ENCODE measurements at places on chromosomes 5 and 9.

- DNase-seq = no peak
Measured at GRCh38 chr5:59624898-59625297, 268.6 kb downstream of the PDE4D start.

DNA sequence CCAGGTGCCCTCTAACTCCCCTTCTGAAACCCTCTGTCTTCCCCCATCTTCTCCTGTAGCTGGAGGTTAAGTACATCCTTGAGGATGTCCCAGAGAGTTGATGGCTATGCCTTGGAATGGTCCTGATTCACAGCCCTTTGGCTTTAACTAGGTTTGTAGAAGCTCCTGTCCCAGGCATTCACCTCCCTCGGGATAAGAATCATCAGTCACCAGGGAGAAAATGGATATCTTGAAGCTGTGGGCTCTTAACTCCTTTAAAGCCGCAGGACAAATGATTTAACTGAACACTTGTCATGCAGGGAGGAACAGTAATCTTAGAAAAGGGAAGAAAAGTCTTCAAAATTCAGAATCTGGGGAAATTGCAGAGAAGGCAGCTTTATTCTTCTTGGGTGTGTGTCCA lies 139.9 kb downstream of the PSAT1 start:
- no peak for DNase-seq

- no peak for DNase-seq
Measured at GRCh38 chr9:96203867-96204501, 98.0 kb downstream of the HSD17B3 start.

- no peak for DNase-seq
Measured at GRCh38 chr9:132697230-132697629, 27.0 kb downstream of the GTF3C4 start.

DNA sequence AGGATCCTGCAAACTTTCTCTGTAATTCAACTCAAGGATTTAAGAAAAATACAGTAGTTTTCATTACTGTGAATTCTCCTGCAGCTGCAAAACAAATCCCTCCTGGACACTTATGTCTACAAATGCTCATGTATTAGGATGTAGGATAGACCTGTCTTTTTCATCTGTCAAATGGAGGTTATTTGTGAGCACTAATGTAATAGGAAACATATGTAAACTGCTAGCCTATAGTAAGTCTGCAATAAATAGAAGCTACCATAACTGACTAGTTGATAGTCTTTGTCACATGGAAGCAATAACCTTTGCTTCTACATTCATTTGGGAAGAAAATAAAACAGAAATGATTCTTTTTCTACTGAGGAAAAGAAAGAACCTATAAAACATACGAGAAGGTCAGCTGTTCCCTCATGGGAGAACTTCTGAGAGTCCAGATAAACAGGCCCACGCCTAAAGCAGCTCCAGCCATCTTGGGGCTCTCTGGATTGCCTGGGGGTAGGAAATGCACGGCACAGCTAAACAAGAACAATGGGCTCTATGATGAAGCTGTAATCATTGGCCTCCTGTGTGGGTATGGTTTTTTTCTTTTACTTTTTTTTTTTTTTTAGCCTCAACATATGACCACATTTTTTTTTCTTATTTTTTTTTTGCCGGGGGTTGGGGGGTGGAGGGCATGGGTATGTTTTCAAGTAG lies 6.2 kb downstream of the KCNV2 start:
- no peak for DNase-seq

DNA sequence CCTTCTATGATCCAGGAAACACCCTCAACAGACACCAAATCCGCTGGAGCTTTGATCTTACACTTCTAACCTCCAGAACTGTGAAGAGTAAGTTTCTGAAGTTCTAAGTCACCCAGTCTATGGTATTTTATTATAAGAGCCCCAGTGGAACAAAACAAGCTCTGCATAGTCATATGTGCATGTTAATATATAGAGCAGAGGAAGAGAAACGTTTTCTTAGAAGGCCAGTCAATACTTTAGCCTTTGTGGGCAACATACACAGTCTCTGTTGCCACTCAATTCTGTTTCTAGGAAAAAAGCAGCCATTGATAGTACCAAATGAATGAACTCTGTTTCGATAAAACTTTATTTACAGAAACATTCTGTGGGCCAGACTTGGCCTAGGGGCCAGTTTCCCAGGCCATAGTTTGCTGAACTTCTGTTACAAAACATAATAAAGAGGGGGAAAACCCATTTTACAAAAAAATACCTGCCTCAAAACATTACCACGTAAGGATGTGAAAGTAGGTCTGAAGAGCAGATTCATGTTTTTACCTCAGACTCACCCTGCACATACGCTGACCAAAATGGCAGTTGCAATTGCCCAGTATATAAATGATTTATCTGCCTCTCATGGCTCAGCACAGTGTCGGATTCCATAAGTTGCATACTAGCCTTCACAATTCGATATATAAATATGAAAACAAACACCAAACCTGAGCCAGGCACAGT lies 350.5 kb downstream of the SLIT3 start:
- DNase-seq = no peak

DNA sequence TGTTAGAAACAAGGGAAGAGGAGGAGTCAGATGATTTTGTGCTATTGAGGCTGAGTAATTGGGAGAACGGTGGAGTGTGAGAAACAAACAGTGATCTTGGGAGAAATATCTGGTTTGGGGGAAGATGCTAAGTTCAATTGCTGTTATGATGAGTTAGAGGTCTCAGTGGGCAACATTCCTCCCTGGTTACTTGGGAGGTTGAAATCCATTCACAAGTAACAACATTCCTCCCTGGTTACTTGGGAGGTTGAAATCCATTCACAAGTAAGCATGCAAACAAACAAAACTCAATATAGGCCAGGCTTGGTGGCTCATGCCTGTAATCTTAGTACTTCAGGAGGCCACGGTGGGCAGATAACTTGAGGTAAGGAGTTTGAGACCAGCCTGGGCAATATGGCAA lies 38.7 kb downstream of the AGXT2 start:
- DNase-seq = no peak

- peak; percentile 27 for DNase-seq
Measured at GRCh38 chr5:157459715-157460599, at the start of gene NIPAL4. Gene NIPAL4 (plus strand): TSS chr5:157460213. CDS start chr5:157460321, 108 bp downstream.

- peak; percentile 58 for DNase-seq
Measured at GRCh38 chr9:134167530-134167931, 3.2 kb upstream of the RNU6ATAC start.

GRCh38 chr9:136826703-136827582 lies 15.3 kb upstream of the AJM1 start:
- DNase-seq = no peak

DNA sequence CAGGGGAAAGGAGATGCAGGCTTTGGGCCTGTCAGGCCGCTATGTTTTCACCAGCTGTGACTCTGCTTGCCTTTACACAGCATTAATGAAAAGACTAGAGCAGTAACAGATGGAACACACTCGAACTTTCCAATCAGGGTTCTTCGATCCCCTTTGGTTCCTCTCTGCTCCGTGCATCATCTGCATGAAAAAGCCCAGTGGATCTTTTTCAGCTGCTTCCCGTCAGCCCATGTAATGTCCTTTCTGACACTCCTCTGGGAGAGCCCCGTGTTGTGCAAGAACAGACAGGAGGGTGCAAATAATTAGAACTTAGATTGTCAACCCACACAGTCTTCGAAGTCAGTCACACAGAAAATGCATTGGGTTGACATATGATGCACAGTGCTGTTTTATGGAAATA lies 448.9 kb upstream of the ZNF462 start:
- DNase-seq = no peak

- DNase-seq = peak; percentile 15
Measured at GRCh38 chr5:93746406-93747056, 5.1 kb upstream of the POU5F2 start.

DNA sequence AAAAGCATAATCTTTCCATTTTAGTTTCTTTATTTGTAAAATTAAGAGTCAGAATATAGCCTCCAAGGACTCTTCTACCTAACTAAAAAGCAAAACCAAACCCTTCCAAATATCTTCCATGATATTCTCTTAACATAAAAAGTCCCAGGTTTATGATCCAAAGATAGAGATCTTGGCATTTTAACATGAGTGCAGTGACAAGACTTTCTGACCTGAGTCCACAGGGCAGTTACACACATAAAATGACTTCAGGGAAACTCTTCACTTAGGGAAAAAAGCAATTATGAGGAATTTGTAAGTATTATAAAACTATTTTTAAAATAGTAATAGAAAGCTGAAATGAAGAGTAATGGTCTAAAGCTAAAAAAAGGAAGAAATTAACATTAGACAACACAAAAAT lies 772.6 kb upstream of the DMAC1 start:
- DNase-seq = no peak

GRCh38 chr5:99445805-99446204 lies 517.0 kb upstream of the CHD1 start:
- no peak for DNase-seq

GRCh38 chr5:170408226-170408625 lies 19.1 kb upstream of the KCNMB1 start:
- no peak for DNase-seq

GRCh38 chr9:37220971-37221370 lies 100.6 kb downstream of the ZCCHC7 start:
- peak; percentile 31 for DNase-seq

DNA sequence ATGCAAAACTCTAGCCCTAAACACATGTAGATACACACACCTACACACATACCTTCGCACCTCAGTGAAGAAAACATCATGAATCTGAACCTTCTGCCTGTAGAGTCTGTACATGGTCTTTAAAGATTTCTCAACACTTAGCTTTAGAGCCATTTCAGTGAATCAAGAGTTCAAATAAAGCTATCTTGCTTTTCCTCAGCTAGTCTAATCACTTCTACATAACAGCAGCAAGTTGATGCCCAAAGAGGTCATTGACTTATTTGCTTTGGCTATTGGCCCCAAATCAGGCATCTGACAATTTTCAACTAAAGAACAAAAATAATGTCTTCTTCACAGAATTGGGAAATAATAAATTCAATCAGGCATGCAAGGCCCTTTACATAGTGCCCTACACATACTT lies 127.9 kb upstream of the SGCD start:
- DNase-seq = no peak

- no peak for DNase-seq
Measured at GRCh38 chr5:79357398-79357797, 121.5 kb downstream of the JMY start.

- no peak for DNase-seq
Measured at GRCh38 chr5:154501566-154501965, 23.5 kb upstream of the HAND1 start.

DNA sequence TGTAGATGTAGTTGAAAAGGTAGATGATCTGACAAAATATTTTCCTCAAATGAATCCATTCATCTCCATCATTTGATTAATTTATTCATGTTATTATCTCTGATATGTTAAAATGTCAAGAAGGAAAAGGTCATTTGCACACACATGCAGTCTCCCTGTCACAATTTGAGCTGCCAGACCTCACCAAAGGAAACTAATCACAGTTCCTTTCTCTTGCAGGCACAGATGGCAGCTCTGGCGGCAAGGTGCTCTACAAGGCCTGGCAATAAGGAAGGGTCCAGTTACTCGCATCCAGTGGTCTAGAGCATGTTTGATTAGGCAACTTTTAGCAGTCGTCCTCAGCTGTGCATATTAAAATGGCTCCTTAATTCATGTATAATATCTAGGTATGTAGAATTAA lies 120.1 kb downstream of the FEM1C start:
- DNase-seq = no peak

DNA sequence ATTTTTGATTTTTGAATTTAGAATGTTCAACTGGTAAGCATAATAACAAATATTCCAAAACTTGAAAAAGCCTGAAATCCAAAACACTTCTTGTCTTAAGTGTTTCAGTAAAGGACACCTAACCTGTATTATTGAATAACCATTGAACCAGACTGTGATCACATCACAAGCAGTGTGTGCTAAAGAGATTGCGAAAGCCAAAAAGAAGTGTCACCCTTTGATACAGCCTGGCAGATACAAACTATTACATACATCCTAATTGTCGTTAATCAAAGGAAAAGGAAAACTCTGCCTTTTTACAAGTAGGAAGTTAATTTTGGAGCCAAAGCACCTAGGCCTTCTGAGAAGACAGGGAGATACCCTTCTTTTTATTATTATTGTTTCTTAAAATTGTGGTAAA lies 8.4 kb upstream of the FAM120AOS start:
- no peak for DNase-seq

GRCh38 chr5:158751961-158752655 lies 347.6 kb downstream of the EBF1 start:
- DNase-seq = no peak

DNA sequence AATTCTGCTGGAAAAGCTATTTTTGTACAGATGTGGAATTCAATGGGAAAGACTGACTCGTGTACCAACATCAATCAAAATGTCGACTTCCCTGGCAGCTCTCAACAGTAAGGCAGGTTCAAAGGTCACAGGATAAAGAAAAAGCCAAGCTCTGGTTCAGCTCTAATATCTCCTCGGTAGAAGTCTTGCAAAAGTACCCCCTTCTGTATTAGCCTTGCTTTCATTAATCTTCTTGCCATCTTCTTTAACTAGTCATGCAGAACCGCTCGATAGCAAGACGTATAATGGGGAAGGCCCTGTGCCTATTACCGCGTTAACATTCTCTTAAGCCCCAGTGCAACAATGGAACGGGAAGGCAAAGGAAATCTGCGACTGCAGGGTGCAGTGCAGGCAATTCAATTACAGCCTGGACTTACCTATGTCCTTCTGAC lies 201.2 kb downstream of the GAPVD1 start:
- peak; percentile 24 for DNase-seq

DNA sequence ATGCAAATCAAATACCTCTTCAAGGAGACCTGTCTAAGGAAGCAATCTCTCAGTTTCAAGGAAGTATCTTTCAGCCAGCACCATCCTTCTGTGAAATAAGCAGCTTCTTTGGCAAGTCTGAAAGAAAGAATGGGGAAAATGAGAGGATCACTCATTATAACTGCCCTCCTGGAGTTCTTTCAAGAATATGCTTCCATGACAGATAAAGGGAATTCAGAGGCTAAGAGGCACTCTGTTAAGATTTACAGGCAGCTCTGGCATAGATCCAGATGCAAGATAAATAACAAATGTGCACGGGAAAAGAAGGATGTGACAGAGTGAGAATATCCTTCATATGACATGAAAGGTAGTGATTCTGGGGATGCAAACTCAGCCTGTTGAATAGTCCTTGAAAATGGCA lies 348.2 kb upstream of the CCNG1 start:
- DNase-seq = no peak

GRCh38 chr5:154206311-154206710 lies 15.8 kb downstream of the GALNT10 start:
- no peak for DNase-seq

DNA sequence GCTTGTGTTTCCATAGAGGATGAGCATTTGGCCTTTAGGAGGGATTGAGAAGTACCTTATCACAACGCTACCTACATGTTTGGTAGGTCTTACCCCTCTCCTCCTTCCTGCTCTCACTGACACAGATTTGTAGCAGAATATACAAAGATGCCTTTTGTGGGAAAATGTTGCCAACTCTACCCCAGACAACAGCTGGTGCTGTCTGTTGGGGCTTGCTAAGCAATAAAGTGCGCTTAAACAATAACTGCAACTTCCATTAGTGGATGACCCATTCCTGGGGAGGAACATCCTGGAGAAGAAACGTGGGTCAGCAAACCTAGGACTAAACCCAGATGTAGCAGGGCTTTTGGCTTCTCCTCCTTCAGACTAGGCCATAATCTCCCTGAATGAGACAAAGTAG lies 174.3 kb downstream of the EFNA5 start:
- DNase-seq = no peak

Measured in hepatic stellate cell (primary cell).